ENCODE measurements at places on chromosomes 2 and 18.

- DNase-seq = no peak
Observed at GRCh38 chr2:197238043-197238365, 72.6 kb downstream of the ANKRD44 start.

GRCh38 chr2:7845332-7845731 lies 836.5 kb upstream of the ID2 start:
- DNase-seq = no peak

DNA sequence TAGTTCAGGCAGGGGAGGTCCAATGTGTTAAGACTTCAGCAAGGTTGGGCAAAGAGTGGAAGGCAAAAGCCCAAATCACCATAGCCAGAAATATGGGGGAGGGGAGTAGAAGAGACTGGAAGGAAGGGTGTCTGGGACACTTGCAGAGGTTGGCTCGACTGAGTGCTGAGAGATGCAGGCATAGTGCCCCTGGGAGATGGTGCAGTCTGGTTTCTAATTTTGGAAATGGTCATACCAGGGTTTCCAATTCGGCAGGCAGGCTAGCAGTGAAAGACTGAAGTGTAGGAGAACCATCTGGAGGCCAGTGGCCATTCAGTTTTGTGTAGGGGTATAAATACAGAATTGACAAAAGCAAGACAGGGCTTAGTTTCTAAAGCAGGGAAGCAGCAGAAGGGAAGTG lies 6.2 kb upstream of the SPOPL start:
- DNase-seq = no peak

- DNase-seq = no peak
Observed at GRCh38 chr18:55878224-55878623, 290.2 kb upstream of the TCF4 start.

- DNase-seq = no peak
Observed at GRCh38 chr2:86048888-86049287, 56.8 kb downstream of the POLR1A start.

- DNase-seq = no peak
Observed at GRCh38 chr2:85734015-85734414, 19.8 kb upstream of the ATOH8 start.

GRCh38 chr2:213172641-213173040 lies 21.2 kb upstream of the IKZF2 start:
- DNase-seq = no peak

DNA sequence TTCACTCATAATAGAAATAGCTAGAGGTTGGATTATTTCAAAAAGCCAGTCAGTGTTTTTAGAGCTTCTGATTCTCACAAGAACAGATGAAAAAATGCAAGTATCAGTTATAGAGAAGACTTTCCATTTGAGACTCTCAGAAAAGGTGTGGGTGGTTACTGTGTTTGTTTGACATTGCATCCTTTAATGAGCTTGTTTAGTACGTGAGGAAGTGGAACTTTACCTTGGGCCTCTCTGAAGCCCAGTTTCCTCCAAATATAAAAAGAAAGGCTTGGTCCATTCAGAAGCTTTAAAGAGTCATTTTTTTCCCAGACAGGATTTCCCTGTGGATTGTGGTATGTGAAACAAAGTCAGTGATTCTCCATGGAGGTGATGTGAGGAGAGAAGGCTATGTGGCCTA lies 89.9 kb upstream of the RANBP2 start:
- no peak for DNase-seq

GRCh38 chr2:221073326-221074049 lies 498.6 kb downstream of the EPHA4 start:
- no peak for DNase-seq

DNA sequence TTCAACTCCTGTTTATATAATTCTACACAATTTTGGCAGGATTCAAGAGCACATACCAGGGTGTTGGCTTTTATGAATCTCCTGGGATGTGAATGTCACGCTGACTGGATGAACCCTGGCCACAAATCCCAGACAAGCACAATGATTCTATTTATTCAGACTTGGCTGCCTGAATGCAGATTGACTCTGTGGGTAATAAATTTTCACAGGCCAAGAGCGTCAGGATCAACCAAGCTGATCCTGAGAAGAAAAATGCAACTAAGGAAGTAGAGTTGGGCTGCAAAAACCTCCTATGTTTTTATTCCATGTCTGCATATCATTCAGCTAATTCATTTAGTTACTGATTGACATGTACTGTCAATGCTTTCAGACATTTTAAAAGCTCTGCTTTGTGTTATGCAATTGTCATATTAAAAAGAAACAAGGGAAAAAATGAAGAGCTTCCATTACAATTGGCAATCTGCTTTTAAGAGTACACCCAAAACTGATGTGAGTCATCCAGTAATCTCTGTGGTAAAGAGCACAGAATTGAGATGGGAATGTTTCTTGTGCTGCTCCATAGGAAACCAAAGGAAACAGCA lies 173.0 kb upstream of the REV1 start:
- peak; percentile 29 for DNase-seq

DNA sequence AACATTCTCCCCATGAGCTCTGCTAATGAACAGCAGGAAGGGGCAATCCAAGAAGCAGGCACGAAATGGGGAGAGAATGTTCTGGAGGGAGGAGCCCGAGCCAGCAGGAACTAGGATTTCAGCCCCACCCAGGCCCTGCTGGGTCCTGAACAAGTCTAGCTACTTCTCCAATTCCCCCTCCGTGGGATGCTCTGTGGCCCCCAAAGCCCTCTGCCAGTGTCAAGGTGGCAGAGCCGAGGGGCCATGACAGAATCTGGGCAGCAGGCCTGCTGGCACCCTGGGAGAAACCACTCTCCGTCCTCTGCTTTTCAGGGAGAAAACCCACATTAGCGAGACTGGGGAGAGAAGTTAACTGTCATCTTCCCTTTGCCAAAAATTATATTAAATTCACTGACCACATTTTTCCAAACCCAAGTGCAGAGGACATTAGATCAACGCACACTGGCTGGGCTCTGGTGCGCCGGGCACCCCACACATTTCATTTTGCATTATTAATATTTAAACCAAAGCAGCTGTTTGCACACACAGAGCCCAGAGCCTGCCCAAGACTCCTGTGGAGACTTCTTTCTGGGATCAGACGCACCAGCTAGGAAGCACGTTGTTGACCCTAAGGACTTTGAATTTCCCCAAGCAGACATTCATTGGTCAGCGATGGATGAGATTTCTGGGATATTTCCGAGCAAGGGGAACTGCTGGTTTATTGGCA lies 80.2 kb upstream of the PKDCC start:
- no peak for DNase-seq

DNA sequence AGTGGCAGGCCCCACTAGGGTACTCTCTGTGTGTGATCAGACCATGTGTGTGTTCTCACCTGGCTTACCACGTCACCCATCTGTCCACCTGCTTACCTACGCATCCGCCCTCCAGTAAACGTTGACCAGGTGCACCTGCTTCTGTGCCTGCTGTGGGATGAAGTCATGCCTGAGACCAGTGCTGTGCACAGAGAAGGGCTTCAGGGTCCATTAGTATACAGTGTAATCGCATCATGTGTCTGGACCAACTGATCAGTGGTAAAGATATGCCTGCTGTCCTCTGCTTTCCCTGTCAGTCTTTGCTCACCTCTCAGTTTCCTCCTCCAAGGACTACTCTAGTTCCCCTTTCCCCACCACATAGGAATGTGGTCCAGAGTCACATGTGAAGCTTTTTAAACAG lies 109.3 kb downstream of the FHOD3 start:
- DNase-seq = no peak

- no peak for DNase-seq
Observed at GRCh38 chr18:39037925-39038324, 1472.3 kb upstream of the CELF4 start.

DNA sequence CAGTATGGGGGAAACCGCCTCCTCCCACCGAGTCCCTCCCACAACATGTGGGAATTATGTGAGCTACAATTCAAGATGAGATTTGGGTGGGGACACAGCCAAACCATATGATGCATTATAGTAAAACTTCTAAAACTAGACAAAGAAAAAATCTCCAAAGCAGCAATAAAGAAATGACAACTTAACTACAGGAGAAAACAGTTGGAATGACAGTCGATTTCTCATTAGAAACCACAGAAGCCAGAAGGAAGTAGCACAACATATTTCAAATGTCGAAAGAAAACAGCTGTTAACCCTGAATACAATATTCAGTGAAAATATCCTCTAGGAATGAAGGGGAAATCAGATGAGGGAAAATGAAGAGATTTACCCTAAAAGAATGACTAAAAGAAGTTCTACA lies 53.5 kb upstream of the TCF4 start:
- no peak for DNase-seq

DNA sequence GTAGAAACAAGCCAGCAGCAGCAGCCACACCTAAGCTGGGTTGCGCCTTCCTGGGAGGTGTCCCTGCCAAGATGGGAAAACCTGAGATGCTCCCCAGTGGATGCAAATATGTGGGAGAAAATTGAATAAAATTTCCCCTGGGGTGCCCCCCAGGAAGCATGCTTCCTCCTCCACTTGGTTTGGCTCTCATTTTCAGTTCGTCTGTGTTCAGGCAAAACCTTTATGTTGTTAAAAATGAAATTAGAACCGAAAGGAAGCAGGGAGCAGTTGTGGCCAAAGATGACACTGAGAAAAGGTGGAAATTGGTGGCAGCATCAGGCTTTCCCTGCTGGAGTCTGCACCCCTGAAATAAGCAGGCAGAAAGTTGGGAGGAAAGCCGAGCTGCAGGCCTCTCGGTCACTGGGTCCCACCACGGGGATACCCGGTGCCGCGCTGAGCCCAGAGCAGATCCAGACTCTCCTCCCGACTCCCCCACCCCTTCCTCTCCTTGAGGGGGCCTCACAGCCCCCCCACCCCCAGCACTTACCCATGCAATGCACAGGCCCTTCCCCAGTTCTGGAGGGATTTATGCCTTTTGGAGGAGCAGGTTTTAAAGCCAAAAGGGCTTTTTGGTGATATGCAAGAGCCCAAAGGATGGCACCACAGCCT lies 267.7 kb upstream of the SPRED2 start:
- no peak for DNase-seq

All from nephron progenitor cell (in vitro differentiated cells).